ENCODE measurements at places on chromosomes 6 and 20.

- DNase-seq = no peak
Observed at GRCh38 chr6:89612121-89612520, 26.4 kb downstream of the LYRM2 start.

DNA sequence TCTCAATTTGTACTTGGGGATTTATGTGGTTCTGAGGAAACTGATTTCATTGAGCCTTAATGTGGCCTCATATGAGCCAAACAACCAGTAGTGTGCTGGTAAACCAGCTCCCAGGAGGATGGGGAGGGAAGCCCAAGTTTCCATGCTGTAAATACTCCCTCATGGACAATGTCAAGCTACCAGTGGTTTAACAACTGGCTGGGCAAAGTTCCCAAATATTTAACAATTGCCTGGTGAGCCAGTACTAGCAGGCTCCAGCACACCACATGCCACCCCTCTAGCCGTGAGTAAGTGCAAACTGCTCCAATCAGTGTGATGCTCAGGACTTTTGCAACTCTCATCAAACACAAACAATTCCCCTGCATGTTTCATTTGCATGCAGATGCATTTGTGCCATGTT is 19.2 kb upstream of the CDKN1A start:
- DNase-seq = no peak

GRCh38 chr6:65295812-65296211 is 411.2 kb downstream of the EYS start:
- no peak for DNase-seq

GRCh38 chr20:35171753-35172433 is at the start of gene PROCR:
TSS of gene PROCR (plus strand) at chr20:35172072. CDS start at chr20:35172155, 83 bp downstream.
- DNase-seq = peak; percentile 92

DNA sequence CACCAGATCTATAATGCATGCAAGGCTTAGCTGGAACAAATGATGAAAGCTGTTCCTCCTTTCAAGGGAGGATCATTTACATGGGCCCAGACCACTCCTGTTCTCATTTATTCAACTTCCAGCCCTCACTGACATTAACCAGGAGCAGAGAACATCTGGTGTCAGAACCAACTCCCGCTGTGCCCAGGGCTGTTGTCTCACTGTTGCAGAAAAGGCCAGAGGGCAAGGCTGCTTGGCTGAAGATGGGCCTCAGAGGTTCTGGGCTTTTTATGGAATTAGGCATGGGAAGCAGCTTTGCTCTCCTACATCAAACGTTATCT is 164.2 kb downstream of the GMPR start:
- DNase-seq = no peak

DNA sequence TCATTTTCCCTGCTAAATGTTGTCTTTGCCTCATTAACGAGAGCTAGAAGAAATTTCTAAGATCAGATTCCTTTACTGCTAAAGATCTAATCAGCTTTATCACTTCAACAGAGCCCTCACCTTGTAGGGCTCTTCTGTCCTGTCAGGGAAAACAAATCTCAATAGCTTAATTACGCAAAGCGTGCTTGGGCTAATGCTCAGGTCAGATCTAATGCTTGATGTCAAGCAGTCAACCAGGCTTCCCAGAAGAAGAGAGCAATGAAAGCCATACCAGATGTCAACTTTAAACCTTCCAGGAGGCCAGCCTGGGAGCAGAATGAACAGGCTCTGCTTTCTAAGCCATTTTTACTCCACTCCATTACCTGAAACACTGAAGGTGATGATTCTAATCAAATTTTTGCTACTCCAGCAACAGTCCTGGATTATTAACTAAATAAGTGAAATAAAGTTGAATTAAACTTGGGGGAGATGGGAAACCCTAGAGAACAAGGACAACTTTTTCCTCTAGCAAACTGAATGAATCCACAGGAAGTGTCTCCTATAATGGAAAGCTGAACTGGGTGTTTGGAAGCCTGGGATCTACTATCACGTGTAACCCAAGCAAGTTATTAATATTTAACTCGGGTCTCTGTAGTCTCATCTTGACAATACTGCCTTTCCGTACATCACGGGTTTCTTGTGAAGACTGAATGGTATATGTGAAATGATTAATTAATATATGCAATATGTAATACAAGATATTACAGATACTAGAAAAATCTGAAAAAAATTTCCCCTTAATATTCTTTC is 273.7 kb downstream of the PTPRK start:
- no peak for DNase-seq

Measured in COLO829 (cell line).